ENCODE measurements at places on chromosomes 13 and 19. TPM values are rescaled to one million over a fixed set of nuclear protein-coding genes. Genes with fewer than 3 reads are reported as not detected.

The PRX gene
- 1.3 TPM for total RNA-seq

DNA sequence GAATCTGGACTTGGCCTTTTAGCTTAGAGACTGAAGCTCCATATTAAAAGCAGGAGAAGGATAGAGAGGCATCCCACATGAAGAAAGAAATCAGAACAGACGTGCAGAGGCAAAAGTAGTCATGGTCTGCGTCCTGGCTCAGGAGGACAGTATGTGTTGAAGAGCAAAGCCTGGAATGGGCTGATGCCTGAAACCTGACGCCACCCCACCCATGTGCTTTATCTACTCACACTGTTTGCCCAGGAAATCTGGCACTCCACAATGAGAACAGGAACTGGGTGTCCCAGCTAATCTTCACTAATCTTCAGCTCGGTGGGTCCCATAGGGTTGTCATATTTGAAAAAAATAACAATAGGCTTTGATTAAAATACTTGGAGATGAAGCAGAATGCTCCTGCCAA lies 549.0 kb upstream of the GPC6 start:
- no peak for DNase-seq

The PEAK3 gene
- not detected for total RNA-seq

- DNase-seq: no peak
Measured at GRCh38 chr19:5774921-5775320, 9.6 kb downstream of the PRR22 start.

The C19orf81 gene
- not detected for total RNA-seq

DNA sequence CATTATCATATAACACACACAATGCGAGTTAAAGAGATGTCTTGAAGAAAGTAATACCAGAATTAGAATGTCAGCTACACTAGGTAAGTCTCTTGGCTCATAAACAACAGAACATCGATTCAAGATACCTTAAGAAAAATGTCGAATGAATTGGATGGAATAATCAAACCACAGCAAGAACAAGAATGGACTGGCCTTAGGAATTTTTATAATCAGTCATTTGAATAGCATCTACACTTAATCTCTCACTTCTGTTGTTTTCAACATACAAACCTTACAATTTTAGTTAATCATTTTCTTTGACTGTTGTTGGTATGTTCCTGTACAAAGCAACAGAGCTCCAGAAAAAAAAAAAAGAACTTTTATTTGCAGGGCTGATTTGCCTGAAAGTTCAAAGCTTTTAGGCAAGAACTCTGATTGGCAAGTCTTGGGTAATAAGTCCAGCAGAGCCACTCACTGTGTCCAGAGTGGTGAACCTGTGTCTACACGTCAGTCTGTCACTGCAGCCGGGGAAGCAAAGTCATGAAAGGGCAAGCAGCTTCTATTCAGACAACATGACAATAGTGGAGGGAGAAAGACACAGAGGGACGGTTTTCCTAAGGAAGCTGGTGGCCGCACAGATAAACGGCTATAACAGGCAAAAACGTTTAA lies 1026.1 kb upstream of the MIR17HG start:
- DNase-seq: no peak

The OR7G2 gene
- total RNA-seq: not detected

DNA sequence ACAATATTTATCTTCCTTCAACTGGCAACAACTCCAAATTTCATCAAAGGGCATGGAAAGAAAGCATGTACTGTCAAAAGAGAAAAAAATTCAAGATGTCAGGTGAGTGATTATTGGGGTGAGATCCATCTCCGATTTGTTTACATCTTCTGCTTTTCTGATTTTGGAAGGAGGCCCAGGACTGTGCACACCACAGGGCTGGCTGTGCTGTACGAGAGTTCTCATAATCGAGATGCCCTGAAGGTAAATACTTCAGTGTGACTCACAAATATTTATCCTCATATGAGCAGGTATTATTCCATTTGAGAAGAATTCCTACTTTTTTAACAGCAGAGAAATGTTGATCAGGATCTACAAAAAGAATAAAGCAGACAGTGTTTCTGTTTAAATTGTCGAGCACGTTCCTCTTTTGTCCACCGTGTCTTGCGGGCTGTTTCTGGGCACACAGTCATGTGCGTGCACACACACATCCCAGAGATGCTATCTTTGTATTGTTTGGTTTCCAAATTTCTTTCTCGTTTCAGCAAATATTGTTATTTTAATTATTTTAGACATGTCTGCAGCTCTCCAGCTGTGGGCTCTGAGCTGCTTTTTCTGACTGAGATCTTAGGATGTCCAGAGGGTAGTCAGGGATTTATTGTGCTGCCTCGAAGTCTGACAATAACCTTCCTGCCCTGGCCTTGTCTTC lies 103.8 kb downstream of the KL start:
- no peak for DNase-seq

The GAPDHS gene
- total RNA-seq: not detected

The IGFL3 gene
- not detected for total RNA-seq

GRCh38 chr19:50067575-50067974 lies 41.8 kb downstream of the ZNF473 start:
- no peak for DNase-seq

DNA sequence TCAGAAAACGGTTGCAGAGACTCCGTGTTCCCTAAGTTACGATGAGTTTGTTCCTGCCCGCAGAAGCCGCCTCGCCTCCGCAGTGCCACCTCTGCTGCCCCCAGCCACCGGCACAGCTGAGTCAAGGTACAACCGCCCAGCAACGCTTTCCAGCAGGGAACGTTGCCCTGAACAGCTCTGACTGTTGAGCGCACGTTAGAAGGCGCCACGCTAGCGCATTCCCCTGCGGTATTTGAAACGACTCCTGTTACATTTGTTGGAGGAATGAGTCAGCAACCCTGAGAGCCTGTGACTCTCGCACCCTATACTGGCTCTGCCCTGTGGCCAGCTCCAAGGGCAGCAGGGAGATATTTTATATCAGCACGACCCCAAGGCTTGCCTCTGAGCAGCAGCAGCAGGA lies 302.8 kb downstream of the TEX29 start:
- DNase-seq: no peak

GRCh38 chr19:10270616-10271394 lies at the start of gene ICAM1:
TSS of gene ICAM1 (plus strand) at chr19:10271120. CDS start at chr19:10271160, 40 bp downstream.
- DNase-seq: peak; percentile 47

DNA sequence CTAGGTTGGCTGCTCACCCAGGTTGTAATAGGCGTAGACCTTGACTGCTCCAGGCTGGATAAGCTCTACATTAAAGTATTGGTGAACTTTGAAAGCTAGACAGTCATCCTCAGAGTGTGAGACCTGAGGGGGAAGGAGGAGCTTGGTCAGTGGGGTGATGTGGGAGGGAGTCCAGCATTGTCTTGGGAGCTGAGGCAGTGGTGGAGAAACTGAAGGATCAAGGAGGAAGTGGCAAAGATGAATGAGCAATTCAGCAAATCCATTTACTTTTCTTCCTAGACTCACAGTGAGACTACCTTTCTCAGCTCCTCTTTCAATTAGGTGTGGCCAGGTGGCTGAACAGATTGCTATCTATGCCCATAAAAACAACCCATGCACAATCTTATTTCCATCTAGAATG lies 10.2 kb upstream of the TNFSF14 start:
- no peak for DNase-seq

The THSD1 gene
- total RNA-seq: 0.37 TPM

The TUBB4A gene
- not detected for total RNA-seq

GRCh38 chr13:106213028-106213757 lies 322.3 kb downstream of the EFNB2 start:
- no peak for DNase-seq

- DNase-seq: peak; percentile 91
Measured at GRCh38 chr19:2168619-2169424, 5.1 kb downstream of the DOT1L start.

DNA sequence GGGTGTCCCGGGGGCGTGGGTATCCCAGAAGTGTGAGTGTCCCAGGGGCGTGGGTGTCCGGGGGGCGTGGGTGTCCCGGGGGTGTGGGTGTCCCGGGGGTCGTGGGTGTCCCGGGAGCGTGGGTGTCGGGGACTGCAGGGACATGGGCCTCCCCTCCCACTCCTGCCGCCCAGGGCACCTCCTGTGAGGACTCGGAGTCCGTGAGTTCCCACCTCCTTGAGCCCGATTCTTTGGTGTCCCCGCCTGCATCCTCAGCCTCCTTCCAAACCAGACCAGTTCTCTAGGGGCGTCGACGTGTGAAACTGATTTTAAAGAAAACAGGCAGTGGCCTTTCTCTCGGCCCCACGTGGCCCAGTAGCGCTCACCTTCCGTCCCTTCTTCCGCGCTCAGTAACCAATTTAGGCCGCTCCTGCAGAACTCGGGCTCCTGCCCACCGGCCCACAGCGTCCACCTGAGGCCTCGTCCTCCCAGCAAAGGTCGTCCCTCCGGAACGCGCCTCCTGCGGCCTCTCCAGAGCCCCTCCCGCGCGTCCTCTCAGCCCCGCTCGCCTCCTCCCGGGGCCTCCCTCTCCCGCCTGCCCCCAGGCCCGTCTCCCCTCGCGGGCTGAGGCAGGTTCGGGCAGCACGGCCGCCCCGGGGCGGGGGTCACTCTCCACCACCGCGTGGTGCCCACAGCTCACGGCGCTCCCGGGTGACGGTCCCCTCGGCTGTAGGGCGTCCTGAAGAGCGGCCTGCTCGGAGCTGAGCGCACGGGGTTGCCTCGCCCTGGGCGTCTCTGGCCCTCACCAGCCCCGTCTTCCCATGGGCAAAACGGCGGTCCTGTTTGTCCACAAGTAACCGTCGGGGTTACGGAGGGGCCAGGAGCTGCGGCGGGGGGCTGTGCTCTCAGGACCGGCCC lies 3.8 kb downstream of the F7 start:
- DNase-seq: no peak

The LAIR1 gene
- total RNA-seq: not detected

The KCNN4 gene
- total RNA-seq: 0.44 TPM

The IZUMO2 gene
- not detected for total RNA-seq

DNA sequence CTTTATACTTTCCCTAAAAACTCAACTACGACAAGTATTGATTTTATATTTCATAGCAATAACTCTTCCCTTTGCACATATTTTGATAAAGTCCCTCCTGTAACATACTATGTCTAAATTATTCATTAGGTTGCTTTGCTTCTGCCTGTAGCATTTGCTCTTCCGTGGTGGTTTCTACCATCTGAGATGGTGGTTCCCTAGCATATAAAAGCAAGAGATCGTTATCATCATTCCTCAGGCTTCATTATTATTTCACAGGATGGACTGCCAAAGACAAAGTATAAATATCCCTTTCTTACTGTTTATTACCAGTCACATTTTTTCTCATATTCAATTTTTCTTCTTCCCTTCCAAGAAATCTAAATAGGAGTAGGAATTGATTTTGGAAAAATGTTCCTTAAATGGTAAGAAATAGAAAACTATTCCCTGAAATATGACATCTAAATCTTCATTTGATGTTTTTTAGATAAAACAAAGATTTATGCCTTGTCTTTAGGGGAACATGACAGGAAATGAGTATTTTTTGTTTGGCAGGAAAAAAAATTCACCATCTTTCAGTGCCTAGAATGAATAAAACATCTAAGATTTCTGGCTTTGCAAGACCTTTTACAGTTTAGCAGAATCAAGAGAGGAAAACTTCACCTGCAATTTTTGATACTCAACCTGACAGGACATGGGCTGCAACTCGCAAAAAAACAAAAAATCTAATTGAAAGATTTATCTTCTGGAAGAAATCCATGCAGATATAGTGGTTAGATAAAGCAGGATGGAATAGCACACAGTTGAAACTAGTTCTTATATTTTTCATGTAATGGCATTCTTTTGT lies 340.0 kb downstream of the SPRY2 start:
- DNase-seq: no peak

- no peak for DNase-seq
Measured at GRCh38 chr13:39484506-39485313, 118.3 kb downstream of the LHFPL6 start.

The KLK11 gene
- 138 TPM for total RNA-seq

- DNase-seq: no peak
Measured at GRCh38 chr19:34994286-34994642, 5.9 kb upstream of the GRAMD1A start.

DNA sequence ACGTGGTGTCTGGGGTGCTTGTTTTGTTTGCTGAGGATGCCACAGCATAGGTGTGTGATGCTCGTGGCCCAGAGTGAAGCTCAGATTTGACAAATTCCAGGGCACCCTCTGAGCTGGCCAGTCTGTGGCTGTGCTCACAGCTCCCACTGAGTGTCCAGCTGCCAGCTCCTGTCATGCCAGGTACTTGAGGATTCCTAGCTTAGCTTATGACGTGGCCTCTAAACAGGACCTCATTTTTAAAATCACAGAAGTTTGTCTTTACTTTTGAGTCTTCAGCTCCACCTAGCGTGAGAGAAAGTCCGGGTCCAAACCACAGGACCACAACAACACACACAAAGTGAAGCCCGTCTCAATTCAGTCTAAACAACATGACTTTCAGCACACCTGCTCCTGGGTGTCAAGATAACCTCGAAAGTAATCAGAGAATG lies 117.3 kb downstream of the RAB20 start:
- DNase-seq: peak; percentile 79

The NR2F6 gene
- 297 TPM for total RNA-seq

DNA sequence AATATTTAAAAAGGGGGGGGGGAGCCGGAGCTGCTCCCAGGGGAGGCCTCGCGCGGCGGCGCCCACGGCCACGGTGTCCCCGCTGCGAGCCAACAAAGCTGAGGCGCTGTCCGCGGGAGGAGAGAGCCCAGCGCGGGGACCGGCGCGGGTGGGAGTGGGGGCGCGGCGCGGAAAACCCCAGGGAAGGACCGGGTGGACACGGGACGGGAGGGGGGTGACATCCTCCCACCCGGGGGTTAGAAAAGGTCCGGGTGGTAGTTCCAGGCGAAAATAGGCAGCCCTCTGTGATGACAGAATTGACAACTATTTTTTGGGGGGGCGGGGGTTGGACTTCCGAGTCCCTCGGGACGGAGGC lies 11.1 kb upstream of the SOX1 start:
- no peak for DNase-seq

DNA sequence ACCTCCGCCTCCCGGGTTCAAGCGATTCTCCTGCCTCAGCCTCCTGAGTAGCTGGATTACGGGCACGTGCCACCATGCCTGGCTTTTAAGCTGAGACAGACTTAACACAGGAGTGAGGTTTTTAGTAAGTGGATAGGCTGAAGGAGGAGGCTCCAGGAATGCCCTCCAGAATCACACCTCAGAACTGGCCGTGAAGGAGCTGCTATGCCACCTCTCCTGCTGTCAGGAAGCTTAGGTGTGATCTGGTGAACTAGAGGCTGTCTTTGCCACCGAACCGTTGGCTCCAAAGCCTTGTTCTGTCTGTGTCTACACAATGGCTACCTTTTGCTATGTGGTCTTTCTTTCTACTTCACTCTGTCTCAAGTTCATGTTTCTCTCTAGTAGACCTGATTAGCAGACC lies 4.2 kb downstream of the PDCD2L start:
- DNase-seq: no peak

DNA sequence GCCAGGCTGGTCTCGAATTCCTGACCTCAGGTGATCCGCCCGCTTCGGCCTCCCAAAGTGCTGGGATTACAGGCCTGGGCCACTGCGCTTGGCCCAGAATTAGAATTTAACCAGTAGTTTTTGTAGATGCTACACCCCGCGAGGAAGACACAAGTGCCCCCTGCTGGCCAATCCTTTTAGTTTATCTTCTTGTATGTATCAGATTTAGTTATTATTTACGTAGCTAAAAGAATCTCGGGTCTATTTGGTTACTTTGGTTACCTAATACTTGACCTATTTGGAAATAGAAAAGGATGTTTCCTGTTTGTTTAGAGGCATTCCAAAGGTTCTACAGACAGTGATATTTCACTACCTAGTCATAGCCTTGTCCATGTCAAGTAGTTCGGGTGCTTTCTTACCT lies 22.0 kb downstream of the MUC16 start:
- DNase-seq: peak; percentile 17

GRCh38 chr19:50551715-50552187 lies 16.5 kb downstream of the LRRC4B start:
- no peak for DNase-seq

Measured in HT-29 (cell line).